ENCODE measurements at places on chromosomes 6 and 20.

- no peak for DNase-seq
These were observed 135.4 kb downstream of the ZMYND8 start for GRCh38 chr20:47221036-47221625.

DNA sequence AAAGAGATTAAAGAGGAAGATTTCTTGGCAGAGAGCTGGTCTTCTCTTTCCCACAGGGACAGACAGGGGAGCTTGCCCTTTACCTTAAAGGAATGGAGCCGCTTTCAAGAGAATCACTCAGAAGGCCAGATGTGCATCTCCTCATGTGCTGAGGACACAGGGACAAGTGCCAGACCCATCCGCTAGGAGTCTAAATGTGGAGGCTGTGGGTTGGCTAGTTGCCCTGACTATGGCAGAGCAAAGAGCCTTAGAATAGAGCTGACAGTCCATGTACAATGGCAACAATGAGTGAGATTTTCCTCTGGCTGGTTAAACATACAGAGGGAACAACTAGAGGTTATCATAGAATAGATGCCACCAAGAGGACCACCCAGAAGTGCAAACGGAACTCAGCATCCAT, 7.3 kb upstream of the DOK5 start:
- DNase-seq: no peak

GRCh38 chr6:11853678-11854407, 75.2 kb upstream of the ADTRP start:
- DNase-seq: no peak

DNA sequence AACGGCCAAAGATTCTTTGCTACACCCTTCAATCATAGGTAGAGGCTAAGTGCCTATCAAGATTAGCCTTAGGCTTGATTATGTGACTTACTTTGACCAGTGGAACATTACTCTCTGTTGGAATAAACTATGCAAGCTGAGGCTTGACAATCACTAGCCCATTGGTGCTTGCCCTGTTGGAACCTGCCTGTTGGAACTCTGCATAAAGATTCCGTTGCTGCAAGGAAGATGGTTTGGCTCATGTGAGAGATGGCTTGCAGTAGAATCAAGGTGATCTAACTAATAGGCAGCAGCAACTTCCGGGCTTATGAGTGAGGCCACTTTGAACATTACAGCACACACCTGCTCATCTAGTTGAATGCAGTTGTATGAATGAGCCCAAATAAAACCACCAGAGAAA, 227.7 kb upstream of the TSHZ2 start:
- DNase-seq: no peak

DNA sequence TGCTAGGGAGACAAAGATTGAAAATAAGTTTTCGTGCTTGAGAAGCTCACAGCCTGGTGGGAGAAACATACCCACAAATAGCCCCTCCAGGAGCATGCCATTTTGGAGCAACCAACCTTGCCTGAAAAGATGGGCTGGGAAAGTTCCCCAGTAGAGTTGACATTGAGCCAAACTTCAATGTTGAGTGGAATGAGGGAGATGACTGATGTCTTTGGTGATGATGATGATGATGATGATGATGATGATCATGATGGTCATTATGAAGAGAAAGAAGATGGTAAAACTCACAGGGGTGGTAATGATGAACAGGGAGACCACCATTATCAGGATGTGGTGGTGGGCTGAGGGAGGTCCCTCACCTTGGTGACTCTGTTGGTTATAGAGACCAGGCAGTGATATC, 283.9 kb upstream of the RNF24 start:
- DNase-seq: no peak

GRCh38 chr6:158008864-158009113, 27.1 kb downstream of the SYNJ2 start:
- DNase-seq: no peak

DNA sequence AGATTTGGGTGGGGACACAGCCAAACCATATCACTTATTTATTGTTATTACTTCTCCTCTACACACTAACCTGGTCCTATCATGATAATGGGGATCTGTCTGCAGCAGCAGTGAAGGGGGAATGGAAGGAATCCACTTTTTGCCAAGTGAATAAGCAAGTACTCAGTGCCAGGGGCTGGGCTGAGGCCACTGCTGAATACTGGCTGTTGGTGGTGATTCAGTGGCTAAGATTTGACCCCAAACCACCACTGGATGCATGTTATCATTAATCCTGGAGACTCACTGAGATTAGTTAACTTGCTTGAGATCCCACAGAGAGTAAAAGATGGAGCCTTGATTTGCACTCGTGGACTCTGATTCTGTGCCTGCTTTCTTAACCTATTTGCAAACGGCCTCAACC, 127.7 kb downstream of the TSHZ2 start:
- no peak for DNase-seq

All from epithelial cell of prostate (primary cell).